ENCODE measurements at places on chromosomes 3 and 15.

GRCh38 chr3:112531358-112531781 lies 30.4 kb downstream of the ATG3 start:
- peak; percentile 41 for DNase-seq

GRCh38 chr15:84666373-84666772 lies 8.4 kb upstream of the NMB start:
- DNase-seq, result no peak

GRCh38 chr3:33665294-33665693 lies 52.8 kb downstream of the CLASP2 start:
- no peak for DNase-seq

DNA sequence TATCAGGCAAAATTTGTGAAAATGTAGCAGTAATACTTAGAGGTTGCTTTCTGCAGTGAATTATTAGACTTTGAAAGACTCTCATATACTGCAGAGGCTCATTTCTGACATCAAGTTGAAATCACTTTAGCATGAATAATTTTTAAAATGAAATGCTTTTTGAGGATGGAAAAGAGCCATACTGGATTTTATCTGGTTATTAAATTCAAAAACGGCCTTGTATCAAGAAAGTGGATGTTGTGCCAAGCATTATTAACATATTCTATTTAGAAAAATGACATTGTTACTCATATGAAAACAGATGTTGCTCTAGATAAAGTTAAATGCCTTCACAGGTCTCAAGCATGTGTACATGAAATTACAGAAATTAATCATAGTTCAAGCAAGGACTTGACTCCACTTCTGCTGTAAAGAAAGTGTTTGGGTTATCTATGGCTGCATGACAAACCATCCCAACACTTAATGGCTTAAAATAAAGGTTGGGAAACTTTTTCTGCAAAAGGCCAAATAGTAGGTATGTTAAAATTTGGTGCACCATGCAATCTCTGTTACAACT lies 64.5 kb upstream of the ZNF280D start:
- DNase-seq, result no peak

DNA sequence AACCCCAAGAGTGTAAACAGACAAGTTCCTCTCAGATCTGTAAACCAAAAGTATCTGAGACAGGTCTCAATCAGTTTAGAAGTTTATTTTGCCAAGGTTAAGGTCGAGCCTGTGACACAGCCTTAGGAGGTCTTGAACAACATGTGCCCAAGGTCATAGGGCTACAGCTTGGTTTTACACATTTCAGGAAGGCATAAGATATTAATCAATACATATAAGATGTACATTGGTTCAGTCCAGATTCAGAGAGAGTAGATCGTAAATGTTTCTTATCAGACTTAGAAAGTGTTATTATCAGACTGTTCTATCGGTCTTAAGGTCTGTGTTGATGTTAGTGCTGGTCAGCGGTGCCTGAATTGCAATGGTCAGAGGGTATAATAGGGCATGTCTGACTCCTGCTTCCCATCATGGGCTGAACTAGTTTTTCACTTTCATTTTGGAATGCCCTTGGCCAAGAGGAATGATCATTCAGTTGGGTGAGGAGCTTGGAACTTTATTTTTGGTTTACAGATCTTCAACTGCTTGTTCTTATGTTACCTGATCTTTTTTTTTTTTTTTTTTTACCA lies 27.0 kb upstream of the MFGE8 start:
- no peak for DNase-seq

DNA sequence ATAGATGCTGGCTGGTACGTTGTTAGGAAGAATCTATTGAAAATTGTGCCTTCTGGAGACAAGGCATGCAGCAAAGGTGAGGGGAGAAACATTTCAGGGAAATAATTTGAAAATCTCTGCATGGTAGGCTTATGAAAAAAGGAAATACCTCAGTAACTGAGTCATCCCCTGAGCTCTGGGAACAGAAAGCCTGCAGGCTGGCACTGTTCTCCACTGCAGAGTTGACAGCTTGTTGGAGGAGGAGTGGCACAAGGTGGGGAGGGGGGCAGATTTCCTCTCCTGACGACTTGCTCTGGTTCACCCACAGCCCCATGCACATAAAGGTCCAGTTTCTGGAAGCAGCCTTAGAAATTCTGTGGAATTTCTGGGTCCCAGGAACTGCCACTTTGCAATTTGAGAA lies 179.4 kb downstream of the ABHD5 start:
- DNase-seq, result peak; percentile 85

- DNase-seq, result no peak
Measured at GRCh38 chr3:158748237-158748828, 16.1 kb upstream of the RARRES1 start.

All from EL (cell line).